Stimulated activated CD4-positive, alpha-beta T cell treated with anti-CD3 and anti-CD28 coated beads, Interleukin-15, amount 100 ng/mL, for 1 hour (primary cell): ENCODE measurements at places on chromosomes 7 and 10.
A peak's percentile ranks its signal among the peaks of the same experiment; 100 is the strongest.

DNA sequence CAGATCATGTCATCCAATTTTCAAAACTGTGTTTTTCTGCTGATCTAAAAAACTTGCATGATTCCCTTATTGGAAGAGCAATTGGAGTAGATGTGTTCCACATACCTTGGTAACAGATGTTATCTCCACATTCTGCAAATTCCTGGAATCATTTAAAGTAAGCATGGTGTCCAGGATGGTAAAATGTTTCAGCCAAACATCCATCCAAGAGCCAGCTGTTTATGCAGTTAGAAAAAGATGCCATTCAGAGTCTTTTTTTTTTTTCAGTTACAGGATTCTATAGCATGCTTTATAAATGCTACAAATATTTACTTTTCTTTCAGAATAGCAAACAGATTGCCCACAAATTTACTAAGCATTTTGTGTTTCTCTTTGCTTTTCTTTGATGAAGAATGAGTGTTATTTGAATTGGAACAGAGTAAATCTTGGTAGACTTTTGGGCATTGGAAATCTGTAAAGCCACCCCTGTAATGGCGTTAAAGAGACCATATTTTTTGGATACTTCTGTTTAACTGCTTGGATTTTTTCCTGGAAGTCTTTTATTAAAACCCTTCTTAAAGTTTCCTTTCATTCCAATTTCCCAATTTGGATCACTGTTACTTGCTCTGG, 149.8 kb downstream of the GNAT3 start:
- no peak for DNase-seq

GRCh38 chr10:89593043-89593442, 52.0 kb downstream of the PANK1 start:
- no peak for DNase-seq

DNA sequence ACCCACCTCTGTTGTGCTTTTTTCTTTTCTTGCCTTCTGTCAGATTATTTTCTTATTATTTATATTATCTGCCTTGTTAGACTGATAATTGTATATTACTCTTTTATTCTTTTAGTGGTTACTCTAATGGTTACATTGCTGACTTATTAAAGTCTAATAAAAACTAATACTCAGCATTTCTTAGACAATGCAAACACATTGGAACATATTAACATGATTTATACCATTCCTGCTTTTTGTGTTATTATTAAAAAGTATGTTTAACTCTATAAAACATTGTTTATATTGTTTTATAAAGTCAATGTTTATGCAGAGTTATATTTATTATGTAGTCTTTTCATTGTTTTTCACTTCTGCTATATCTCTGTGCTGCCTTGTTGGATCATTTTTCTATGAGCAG, 68.0 kb upstream of the CACNA2D1 start:
- DNase-seq, result no peak

DNA sequence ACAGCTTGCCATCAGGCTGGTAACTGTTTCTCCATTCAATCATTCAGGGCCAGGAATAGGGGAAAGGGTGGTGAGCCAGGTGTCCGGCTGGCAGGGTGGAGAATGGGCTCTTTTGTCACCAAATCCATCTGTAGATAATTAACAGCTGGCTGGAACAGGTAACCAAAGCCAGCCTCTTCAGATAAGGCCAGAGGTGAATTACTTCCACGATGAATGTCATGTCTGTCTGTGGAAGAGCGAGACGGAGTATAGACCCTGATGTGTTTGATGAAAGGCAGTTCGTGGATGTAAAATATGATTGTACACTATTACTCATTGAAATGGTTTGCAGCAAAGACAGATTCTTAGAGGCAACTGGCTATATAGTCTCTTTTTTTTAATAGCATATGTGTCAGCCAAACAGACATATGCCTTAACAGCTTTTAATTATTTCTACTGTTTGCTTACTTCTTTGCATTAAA, 149.8 kb downstream of the KLF6 start:
- no peak for DNase-seq

- DNase-seq, result no peak
These were observed 7.7 kb downstream of the UNC5B start for GRCh38 chr10:71219918-71220688.

- DNase-seq, result no peak
These were observed 43.4 kb upstream of the PDLIM1 start for GRCh38 chr10:95333997-95334804.

- DNase-seq, result no peak
These were observed 24.3 kb upstream of the CNNM1 start for GRCh38 chr10:99304862-99305229.

DNA sequence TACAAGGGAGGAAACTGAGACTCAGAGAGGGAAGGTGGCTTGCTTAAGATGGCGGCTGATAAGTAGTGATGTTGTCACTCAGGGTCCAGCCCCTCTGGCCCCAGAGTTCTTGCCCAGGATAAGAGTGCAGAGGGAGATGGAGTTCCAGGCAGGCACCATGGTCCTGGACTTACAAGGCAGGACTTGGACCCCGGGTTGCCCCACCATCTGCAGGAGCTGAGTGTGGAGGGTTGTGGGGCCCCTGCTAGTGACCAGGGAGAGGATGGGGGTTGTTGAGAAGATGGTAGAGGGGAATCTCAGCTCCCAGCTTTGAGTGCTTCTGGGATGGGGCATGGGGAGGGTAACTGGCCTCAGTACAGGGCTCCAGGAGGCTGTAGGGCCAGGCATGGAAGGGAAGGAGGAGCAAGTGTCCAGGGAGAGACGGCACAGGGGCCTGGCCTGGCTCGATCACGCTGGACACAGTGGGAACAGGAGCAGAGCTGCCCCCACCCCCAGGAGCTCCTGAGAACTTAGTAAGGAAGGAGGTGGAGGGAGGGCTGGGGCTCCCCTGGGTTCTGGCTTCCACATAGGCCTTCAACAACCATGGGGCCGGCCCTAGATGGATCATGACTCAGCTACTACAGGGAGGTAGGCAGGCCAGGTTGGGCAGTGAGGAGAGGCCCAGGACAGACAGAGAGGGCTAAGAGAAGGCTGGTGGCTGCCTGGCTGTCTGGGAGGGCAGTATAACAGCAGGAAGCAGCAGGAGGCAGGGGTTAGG, 28.2 kb downstream of the PPIF start:
- DNase-seq, result no peak

DNA sequence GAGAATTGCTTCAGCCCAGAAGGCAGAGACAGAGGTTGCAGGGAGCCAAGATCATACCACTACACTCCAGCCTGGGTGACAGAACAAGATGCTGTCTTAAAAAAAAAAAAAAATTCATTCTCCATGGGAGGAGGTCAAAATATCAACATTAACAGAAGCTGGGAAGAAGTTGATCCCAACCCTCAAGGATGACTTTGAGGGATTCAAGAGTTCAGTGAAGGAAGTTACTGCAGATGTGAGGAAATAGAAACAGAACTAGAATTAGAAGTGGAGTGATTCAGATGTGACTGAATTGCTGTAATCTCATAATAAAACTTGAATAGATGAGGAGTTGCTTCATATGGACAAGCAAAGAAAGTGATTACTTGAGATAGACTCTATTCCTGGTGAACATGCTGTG, 19.7 kb upstream of the RPEL1 start:
- no peak for DNase-seq

DNA sequence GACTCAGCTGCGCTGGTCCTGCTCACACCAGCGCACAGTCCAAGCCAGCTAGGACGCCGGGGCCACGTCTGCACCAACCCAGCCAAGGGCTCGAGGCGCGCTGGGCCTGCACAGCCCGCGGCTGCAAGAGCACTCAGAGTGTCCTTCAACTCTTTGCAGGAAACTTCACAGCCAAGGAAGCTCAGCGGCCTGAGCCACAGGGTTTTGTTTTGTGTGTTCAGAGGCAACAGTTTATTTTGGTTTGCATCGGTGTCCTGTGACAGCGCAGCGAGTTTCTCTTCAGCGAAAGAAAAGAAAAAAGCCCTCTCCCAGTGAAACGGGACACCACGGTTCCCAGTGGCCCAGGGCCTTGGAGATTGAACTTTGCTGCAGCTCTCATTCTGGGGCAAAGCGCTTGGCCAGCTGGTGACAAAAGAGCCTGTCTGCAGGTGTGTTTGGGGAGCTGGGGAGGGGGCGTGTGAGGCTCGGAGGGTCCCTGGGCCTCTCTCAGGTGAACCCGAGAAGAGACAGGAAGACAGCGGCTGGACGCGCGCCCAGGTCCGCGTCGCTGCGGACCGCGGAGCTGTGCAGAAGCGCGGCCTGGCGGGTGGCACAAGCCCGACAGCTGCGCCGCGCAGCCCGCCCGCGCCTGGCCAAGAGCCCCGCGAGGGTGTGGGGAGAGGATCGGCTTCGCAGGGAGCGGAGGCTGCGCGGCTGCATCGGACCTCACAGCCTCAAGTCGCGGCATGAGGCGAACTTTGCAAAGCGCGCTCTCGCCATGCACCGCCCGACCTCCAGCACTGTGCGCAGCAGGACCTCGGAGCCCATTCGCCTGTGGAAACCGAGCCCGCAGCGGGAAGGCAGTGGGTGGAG, 922 bp downstream of the CXCL12 start:
- DNase-seq, result no peak

DNA sequence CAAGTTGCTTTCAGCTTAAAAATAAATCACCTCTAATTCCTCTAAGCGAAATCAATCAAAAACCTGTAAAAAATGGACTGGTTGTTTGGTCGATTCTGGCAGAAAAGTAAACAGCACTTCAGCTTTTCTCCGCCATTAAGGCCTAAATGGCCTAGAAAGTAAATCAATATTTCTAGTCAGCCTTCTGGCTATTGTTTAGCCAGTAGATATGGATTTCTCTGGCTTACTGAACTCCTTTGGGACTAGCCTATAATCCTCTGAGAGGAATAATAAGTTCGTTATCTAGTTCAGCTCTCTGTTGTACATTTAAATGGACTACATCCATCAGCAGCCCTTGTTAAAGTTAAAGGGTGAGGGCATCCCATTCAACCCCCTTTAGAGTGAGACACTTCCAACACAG, 400.1 kb upstream of the ETV1 start:
- no peak for DNase-seq

DNA sequence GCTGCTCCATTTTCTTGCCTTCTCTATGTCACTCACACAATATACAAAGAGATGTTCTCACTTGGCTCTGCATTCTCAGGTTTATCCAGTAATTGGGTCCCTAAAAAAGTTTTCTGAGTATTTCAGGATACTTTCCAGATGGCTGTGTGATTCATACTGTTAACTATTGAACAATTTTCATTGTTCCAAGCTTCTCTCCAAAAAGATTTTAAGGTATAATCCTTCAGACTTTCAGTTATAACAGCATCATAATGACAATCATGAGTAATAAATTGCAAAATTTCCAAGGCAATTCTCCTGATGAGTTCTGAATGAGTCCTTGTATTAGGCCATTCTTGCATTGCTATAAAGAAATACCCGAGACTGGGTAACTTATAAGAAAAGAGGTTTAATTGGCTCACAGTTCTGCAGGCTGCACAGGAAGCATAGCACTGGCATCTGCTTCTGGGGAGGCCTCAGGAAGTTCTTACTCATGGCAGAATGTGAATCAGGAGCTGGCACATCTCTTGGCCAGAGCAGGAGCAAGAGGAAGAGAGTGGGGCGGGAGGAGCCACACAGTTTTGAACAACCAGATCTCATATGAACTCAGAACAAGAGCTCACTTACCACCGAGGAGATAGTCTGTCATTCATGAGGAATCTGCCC, 148.1 kb downstream of the SLC16A9 start:
- no peak for DNase-seq

- DNase-seq, result no peak
These were observed 60.6 kb downstream of the CDHR3 start for GRCh38 chr7:106023369-106024322.

GRCh38 chr7:158422887-158423560, 164.6 kb downstream of the PTPRN2 start:
- DNase-seq, result no peak

- no peak for DNase-seq
These were observed 22.0 kb upstream of the OCM2 start for GRCh38 chr7:98011996-98012395.

GRCh38 chr10:13696071-13696470, 109.3 kb downstream of the PRPF18 start:
- no peak for DNase-seq

- DNase-seq, result no peak
These were observed 203.4 kb downstream of the MDFIC start for GRCh38 chr7:115125312-115125711.

DNA sequence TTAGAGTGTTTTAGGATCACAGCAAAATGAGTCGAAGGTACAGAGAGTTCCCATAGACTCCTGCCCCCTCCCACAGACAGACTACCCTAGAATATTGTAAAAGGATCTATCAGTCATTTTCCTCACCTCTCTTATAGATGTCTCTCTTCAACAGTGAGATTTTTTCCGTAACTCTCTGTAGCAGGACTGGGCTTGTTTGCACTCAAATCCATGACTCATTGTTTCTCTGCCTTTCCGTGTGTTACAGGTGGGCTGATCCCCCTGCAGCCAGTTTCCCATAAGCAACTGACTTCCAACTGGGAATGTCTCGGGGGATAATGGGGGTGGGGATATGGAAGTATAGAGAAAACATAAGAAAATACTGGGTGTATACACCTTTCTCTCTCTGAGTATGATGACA, 921.0 kb downstream of the GATA3 start:
- no peak for DNase-seq

- peak; percentile 25 for DNase-seq
These were observed 8.7 kb downstream of the ECD start for GRCh38 chr10:73159038-73159648.

- peak; percentile 78 for DNase-seq
These were observed at the start of gene CBX3 for GRCh38 chr7:26201247-26202018. Gene CBX3, plus strand, starts transcription at chr7:26201745. Its CDS starts 1,254 bp downstream, at chr7:26202999.

GRCh38 chr10:129809431-129809830, 154.6 kb downstream of the EBF3 start:
- no peak for DNase-seq

DNA sequence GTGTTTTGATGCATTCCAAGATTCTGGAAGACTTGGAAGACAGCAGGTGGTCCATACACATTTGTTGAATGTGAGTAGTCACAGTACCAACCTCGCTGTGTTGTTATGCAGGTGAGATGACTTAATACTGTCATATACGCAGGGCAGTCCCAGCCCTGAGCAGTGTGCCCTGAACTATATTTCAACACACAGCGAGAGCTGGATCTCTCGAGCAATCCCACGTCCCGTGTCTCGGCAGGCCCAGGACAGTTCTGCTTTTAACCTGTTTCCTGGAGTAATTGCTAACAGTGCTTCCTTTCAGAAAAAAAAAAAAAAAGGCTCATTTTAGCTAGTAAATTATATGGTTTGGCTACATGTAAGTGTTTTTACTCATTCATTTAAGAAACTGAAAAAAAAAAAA, 179.7 kb downstream of the PRKCQ start:
- DNase-seq, result no peak

DNA sequence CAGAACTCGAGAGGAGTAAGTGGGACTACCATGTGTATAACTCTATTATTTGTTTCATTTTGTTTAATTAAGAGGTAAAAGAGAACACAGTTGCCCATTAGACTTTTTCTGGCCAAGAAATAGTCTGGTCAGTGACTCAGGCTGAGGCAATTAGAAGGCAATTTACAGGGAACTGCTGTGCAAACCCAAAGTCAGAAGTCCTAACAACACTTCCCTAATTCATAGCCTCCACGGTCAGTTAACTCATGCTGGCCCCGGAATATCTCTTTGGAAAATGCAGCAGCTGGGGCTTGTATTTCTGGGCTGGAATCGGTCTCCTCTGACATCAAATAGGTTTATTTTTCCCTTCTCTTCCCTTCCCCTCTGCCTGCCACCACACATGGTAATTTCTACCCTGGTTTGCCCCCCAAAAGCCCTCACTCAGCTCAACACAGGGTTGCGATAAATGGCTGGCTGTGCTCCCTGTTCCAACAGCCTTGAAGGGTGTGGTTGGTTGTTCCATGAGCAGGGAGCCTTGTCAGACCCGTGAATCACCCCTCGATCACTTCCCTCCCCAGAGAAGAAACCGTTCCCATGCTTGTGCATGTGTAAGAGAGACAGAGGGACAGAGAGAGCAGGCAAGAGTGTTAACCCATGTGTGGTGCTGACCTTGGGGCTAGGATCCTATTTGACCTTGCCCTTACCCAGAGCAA, 5.3 kb downstream of the SH3PXD2A start:
- DNase-seq, result no peak

GRCh38 chr7:158381956-158382355, 205.7 kb downstream of the PTPRN2 start:
- no peak for DNase-seq
